ENCODE measurements at places on chromosomes 1 and 21. TPM values are rescaled to one million over a fixed set of nuclear protein-coding genes. Genes with fewer than 3 reads are reported as not detected.

SPRR2G gene
- total RNA-seq: not detected

DNA sequence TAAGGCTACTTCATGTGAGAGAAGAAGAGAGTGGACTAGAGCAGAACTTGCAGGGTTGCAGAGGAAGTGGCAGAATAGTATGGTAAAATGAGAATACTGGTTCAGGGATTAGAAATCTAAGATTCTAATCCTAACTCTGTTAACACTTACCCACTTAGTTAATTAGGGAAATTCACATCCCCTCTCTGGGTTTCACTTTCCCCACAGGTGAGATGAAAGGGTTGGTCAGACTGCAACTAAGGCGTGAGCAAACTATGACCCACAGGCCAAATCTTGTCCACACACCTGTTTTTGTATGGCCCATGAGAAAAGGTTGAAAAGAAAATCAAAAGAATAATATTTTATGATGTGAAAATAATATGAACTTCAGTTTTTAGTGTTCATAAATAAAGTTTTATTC lies 117.5 kb downstream of the MACF1 start:
- peak overlapping the region; percentile 69 for H3K27ac ChIP-seq
- no peak overlapping the region for H3K4me3 ChIP-seq
- H3K36me3 ChIP-seq: peaks cover 58% of the 10 kb centered on the region
- peaks cover 24% of the 10 kb centered on the region for H3K4me1 ChIP-seq
- DNase-seq: no peak

SYT6 gene
- not detected for total RNA-seq

- H3K4me1 ChIP-seq: no peaks in the 10 kb centered on the region
- no peak overlapping the region for H3K27ac ChIP-seq
- no peak overlapping the region for H3K4me3 ChIP-seq
- no peaks in the 10 kb centered on the region for H3K27me3 ChIP-seq
- no peaks in the 10 kb centered on the region for H3K36me3 ChIP-seq
Observed at GRCh38 chr1:178933709-178934490, 63.0 kb upstream of the ANGPTL1 start.

- H3K27me3 ChIP-seq: peaks cover 16% of the 10 kb centered on the region
- no peaks in the 10 kb centered on the region for H3K36me3 ChIP-seq
- H3K4me3 ChIP-seq: no peak overlapping the region
- H3K27ac ChIP-seq: no peak overlapping the region
- H3K4me1 ChIP-seq: no peaks in the 10 kb centered on the region
- no peak for DNase-seq
Observed at GRCh38 chr1:7278827-7279765, 492.0 kb upstream of the VAMP3 start.

NBPF26 gene
- total RNA-seq: 27.1 TPM

GRCh38 chr1:208081972-208082371 lies 162.2 kb downstream of the PLXNA2 start:
- H3K27ac ChIP-seq: no peak overlapping the region
- peaks cover 14% of the 10 kb centered on the region for H3K4me1 ChIP-seq
- no peak overlapping the region for H3K4me3 ChIP-seq
- DNase-seq: no peak
- H3K27me3 ChIP-seq: no peaks in the 10 kb centered on the region
- no peaks in the 10 kb centered on the region for H3K36me3 ChIP-seq

DNA sequence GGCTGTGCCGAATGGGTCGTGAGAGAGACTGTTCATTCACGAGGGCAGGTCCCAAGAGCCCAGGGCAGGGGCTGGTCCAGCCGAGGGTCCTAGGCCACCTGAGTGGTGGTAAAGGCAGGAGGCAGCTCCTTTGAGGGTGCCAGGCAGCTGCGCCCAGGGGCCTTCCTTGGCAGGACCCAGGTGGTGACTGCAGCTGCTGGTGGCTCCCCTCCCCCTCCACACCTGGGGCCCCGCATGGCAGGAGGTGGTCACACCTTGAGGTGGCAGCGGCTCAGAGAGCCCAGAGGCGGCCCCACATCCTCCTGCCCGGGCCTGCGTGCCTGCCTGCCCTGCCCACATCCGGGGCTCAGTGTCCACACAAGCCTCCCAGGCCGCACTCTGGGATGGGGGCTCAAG lies 9.8 kb upstream of the PLCH2 start:
- no peak overlapping the region for H3K27ac ChIP-seq
- H3K4me3 ChIP-seq: no peak overlapping the region
- H3K27me3 ChIP-seq: no peaks in the 10 kb centered on the region
- H3K36me3 ChIP-seq: no peaks in the 10 kb centered on the region
- no peaks in the 10 kb centered on the region for H3K4me1 ChIP-seq

GRCh38 chr1:210159211-210159610 lies 73.4 kb upstream of the SERTAD4 start:
- H3K27me3 ChIP-seq: peaks cover 4% of the 10 kb centered on the region
- H3K4me1 ChIP-seq: no peaks in the 10 kb centered on the region
- no peaks in the 10 kb centered on the region for H3K36me3 ChIP-seq
- H3K4me3 ChIP-seq: no peak overlapping the region

SPRR3 gene
- total RNA-seq: not detected

IL22RA1 gene
- total RNA-seq: not detected

DNA sequence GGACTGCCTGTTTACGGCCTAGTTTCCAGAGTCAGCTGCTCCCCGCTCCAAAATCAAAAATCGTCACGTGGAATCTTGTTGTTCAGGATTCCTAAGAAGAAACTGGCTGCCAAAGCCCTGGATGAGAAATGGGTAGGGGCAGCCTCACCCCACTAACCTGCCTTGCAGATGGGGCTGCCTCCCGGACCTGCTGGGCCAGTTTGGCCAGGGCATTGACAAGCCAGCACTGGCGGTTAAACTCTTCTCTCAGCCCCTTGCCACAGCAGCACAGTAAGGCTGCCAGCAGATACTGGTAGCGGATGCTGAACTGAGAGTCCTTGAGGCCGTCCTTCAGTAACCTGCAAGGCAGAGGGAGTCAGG lies 31.6 kb upstream of the PPP1R15B start:
- peaks cover 68% of the 10 kb centered on the region for H3K36me3 ChIP-seq

DNA sequence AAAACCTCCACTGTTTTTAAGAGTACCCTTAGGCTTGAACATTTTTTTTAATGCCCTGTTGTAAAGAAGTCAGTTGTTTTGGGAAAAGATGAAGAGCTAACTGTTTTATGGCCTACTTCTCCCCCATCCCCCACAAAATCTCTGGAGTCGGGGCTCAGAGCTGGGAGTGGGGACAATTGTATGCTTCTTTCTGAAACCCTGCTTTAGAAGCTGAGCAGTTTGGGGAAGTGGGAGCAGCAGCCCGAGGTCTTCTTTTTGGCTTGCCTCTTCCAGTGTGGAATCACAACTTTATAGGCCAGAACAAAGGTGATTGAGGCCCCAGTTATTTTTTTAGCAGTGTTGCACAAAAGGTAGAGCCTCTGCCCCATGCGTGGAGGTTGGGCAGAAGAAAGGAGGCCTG lies 25.2 kb downstream of the PPP2R5A start:
- H3K27me3 ChIP-seq: no peaks in the 10 kb centered on the region
- peaks cover 33% of the 10 kb centered on the region for H3K36me3 ChIP-seq
- H3K4me3 ChIP-seq: no peak overlapping the region
- H3K27ac ChIP-seq: no peak overlapping the region
- peaks cover 48% of the 10 kb centered on the region for H3K4me1 ChIP-seq

TMEM82 gene
- not detected for total RNA-seq

GRCh38 chr1:44012941-44013609 lies 18.2 kb downstream of the SLC6A9 start:
- no peak overlapping the region for H3K4me3 ChIP-seq
- no peak overlapping the region for H3K27ac ChIP-seq
- DNase-seq: no peak
- H3K4me1 ChIP-seq: no peaks in the 10 kb centered on the region
- no peaks in the 10 kb centered on the region for H3K27me3 ChIP-seq

GRCh38 chr1:79100385-79100784 lies 93.9 kb upstream of the ADGRL4 start:
- no peaks in the 10 kb centered on the region for H3K36me3 ChIP-seq
- no peak overlapping the region for H3K4me3 ChIP-seq
- H3K4me1 ChIP-seq: no peaks in the 10 kb centered on the region
- no peak for DNase-seq
- H3K27ac ChIP-seq: no peak overlapping the region
- no peaks in the 10 kb centered on the region for H3K27me3 ChIP-seq

GRCh38 chr21:27816301-27816700 lies 849.4 kb upstream of the ADAMTS5 start:
- H3K4me1 ChIP-seq: no peaks in the 10 kb centered on the region
- no peak overlapping the region for H3K27ac ChIP-seq
- H3K4me3 ChIP-seq: no peak overlapping the region
- no peak for DNase-seq

DNA sequence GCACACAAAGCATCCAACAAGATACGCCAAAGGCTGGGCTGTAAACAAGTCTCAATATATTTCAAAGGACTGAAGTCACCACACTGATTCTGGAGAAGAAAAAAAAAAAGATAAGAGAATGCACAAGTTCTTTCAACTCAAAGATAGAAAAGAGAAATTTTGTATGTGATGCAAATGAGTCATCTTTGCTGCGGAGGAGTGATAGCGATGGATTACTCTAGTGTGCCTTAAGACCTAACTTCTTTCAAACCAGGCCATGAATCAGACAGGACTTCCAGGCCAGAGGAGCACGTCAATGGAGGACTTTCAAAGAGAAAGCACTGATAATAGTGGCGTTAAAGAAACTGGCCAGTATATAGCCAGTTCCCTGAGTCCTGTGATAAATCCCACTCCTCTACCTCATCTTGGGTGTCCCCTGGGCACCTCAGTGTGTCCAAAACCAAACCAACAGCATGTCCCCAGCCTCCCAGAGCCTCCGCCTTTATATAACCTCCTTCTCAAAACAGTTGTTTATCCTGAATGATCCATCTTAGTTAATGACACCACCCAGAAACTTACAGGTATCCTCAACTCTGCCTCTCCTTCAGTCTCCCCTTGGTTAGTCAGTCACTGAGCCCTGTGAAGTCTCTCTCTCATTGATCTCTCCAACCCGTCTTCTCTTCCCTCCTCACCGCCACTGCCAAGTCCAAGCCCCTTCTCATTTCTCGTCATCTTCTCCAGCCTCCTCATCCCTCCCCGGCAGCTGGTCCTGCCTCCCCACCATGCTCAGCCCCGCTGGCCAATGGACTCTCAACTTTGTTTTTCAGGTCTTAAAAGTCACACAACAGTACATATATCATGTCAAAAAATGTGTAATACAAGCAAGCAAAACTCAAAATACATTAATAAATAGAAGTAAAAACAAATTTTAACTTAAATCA lies 47.2 kb upstream of the IFFO2 start:
- H3K4me1 ChIP-seq: peaks cover 27% of the 10 kb centered on the region
- peak overlapping the region; percentile 13 for H3K4me3 ChIP-seq
- peak overlapping the region; percentile 90 for H3K27ac ChIP-seq
- peak; percentile 54 for DNase-seq
- peaks cover 22% of the 10 kb centered on the region for H3K36me3 ChIP-seq

CSMD2 gene
- not detected for total RNA-seq

GRCh38 chr1:248596615-248597014 lies 885 bp downstream of the OR2T10 start:
- no peak overlapping the region for H3K27ac ChIP-seq
- peaks cover 3% of the 10 kb centered on the region for H3K27me3 ChIP-seq
- H3K4me1 ChIP-seq: peaks cover 6% of the 10 kb centered on the region
- H3K4me3 ChIP-seq: no peak overlapping the region

DNA sequence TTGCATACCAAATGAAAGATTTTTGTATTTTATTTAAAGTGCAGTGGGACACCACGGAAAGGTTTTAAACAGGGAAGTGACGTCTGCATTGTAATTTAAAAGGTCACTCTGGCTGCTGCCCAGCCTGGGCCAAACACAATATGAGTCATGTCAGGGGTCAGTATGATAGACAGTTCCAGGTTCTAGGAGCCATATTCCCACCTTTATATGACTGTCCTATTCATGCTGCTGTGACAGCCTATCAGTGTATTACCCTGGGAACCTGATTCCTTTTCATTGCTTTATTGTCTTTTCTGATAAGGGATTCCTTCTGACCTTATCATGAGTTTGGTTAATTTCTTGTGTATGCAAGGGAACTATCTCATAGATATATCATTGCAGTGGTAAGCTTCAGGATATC lies 5.3 kb downstream of the VANGL1 start:
- H3K4me3 ChIP-seq: no peak overlapping the region
- no peak overlapping the region for H3K27ac ChIP-seq
- DNase-seq: no peak
- H3K27me3 ChIP-seq: peaks cover 15% of the 10 kb centered on the region

GRCh38 chr1:41422306-41422705 lies 61.1 kb downstream of the FOXO6 start:
- DNase-seq: no peak
- H3K27ac ChIP-seq: no peak overlapping the region
- H3K36me3 ChIP-seq: no peaks in the 10 kb centered on the region
- H3K4me1 ChIP-seq: no peaks in the 10 kb centered on the region
- H3K4me3 ChIP-seq: no peak overlapping the region

DNA sequence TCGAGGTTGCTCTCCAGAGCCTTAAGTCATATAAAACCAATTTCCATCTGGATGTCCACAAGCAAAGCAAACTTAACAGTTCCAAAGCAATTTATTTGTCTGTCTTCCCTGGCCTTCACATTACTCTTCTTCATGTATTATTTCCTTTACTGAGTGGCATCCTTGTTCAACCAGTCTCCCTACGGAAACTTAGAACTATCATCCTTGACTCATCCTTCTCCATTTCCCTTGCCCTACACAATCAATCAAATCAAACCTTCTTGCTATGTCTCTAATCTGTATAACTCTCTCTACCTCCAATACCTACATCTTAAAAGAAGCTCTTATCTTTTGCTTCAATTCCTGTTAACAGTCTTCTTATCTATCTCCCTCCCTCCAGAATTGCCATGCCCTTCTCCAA lies 25.4 kb downstream of the EGLN1 start:
- H3K27ac ChIP-seq: no peak overlapping the region
- H3K36me3 ChIP-seq: no peaks in the 10 kb centered on the region
- no peak overlapping the region for H3K4me3 ChIP-seq
- peaks cover 54% of the 10 kb centered on the region for H3K4me1 ChIP-seq
- H3K27me3 ChIP-seq: no peaks in the 10 kb centered on the region
- DNase-seq: no peak

DNA sequence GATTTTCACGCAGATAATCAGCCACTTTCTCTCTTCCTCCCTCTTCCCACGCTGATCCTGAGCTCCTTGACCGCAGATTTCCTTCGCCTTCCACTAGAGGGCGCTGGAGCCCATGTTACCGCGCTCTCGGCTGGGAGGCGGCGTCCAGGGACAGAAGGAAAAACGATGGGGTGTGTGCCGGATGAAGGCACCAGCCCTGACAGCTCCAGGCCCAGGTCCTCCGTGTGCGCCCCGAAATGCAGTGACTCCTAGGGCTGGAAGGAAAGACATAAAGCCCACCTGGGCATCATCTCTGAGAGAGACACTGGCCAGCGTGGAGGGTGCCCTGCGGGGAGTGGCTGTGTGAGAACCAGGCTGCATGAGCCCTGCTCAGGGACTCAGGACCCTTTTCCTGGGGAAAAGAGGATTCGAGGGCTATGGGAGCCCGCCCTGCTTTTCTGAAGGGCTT lies 44.9 kb upstream of the CYP2J2 start:
- DNase-seq: peak; percentile 60
- peaks cover 6% of the 10 kb centered on the region for H3K4me1 ChIP-seq
- H3K27ac ChIP-seq: no peak overlapping the region
- H3K4me3 ChIP-seq: no peak overlapping the region
- H3K36me3 ChIP-seq: no peaks in the 10 kb centered on the region
- H3K27me3 ChIP-seq: peaks cover 21% of the 10 kb centered on the region

- no peaks in the 10 kb centered on the region for H3K36me3 ChIP-seq
- no peak overlapping the region for H3K27ac ChIP-seq
- no peak for DNase-seq
- no peak overlapping the region for H3K4me3 ChIP-seq
Observed at GRCh38 chr1:176696109-176696508, 233.1 kb downstream of the PAPPA2 start.

ST6GALNAC3 gene
- total RNA-seq: 0.41 TPM

All from activated CD4-positive, alpha-beta memory T cell treated with anti-CD3 and anti-CD28 coated beads for 36 hours (primary cell).